Small intestine (tissue), 16 donors: ENCODE measurements at places on chromosomes 5 and 9. TPM values are rescaled to one million over a fixed set of nuclear protein-coding genes. Genes with fewer than 3 reads are reported as not detected.

GRCh38 chr5:34608859-34609648, 47.1 kb upstream of the RAI14 start:
- peak; percentile 61 for DNase-seq
- H3K36me3 ChIP-seq, result no peaks in the 10 kb centered on the region
- H3K4me1 ChIP-seq, result no peaks in the 10 kb centered on the region

- H3K4me3 ChIP-seq, result no peak overlapping the region
- DNase-seq, result no peak
- no peaks in the 10 kb centered on the region for H3K36me3 ChIP-seq
- H3K4me1 ChIP-seq, result peaks cover 2% of the 10 kb centered on the region
- no peaks in the 10 kb centered on the region for H3K27me3 ChIP-seq
- no peak overlapping the region for H3K27ac ChIP-seq
Observed at GRCh38 chr5:143030349-143030748, 260.2 kb downstream of the ARHGAP26 start.

DNA sequence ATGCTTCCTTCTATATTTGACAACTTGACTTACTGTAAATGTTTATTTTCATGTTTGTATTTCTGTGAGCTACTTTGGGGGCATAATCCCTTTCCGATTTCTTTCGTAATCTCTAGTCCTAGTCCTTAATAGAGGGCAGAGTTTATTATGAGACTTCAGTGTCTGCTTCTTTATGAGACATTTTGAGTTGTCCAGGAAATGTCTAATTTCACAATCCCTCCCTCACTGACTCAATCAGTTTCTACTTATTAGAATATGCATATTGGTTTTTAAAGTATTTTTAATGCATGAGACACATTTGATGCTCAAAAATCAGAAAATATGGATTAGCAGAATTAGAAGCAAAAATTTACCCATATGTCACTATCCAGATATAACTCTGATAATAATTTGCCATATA, 160.9 kb downstream of the FOCAD start:
- no peaks in the 10 kb centered on the region for H3K4me1 ChIP-seq
- no peak overlapping the region for H3K4me3 ChIP-seq
- no peak overlapping the region for H3K27ac ChIP-seq
- H3K36me3 ChIP-seq, result no peaks in the 10 kb centered on the region
- DNase-seq, result no peak

DNA sequence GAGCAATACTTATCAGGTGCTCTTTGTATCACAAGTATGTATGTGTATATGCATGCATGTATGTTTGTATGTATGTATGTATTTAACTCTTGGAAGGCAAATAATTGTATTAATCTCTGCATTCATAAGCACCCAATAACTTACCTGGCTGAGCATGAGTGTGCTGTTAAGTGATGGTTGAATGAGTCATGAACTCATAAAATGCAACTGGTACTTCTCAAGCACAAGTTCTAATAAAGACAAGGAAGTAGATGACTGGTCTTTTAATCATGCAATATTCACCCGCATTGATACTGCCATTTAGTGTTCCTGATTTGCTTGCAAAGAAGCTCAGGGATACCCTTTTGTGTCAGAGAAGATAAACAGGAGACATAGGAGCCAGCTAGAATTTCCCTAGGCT, 204.9 kb upstream of the TRPM3 start:
- no peaks in the 10 kb centered on the region for H3K4me1 ChIP-seq
- H3K36me3 ChIP-seq, result no peaks in the 10 kb centered on the region
- no peaks in the 10 kb centered on the region for H3K27me3 ChIP-seq
- DNase-seq, result no peak
- H3K27ac ChIP-seq, result no peak overlapping the region
- no peak overlapping the region for H3K4me3 ChIP-seq

DNA sequence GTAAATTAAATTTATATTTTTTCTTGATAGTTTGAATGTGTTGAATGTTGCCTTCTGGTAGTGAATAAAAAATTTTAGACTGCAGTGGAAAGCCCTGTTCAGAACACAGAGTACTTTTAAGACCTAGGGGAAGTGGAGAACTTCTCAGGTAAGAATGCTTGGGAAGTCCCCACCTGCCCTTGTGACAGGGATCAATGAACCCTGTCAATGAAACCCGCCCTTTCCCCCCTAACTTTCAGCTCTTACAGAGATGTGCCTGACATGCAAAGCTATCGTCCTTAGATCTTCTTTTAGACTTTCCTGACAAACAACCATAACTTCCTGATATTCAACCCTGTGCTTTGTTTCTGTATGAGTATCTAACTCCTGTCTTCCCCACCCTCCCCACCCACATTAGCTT, 562.7 kb downstream of the TLE4 start:
- H3K4me1 ChIP-seq, result no peaks in the 10 kb centered on the region
- H3K27ac ChIP-seq, result no peak overlapping the region
- no peaks in the 10 kb centered on the region for H3K27me3 ChIP-seq
- H3K36me3 ChIP-seq, result no peaks in the 10 kb centered on the region

- no peak for DNase-seq
- H3K27ac ChIP-seq, result no peak overlapping the region
- no peak overlapping the region for H3K4me3 ChIP-seq
Observed at GRCh38 chr5:22644859-22645258, 208.3 kb downstream of the CDH12 start.

ANXA2R gene
- 4.1 TPM for polyA plus RNA-seq

CATSPER3 gene
- polyA plus RNA-seq, result 3.2 TPM

- no peak overlapping the region for H3K27ac ChIP-seq
- no peak overlapping the region for H3K4me3 ChIP-seq
- peaks cover 2% of the 10 kb centered on the region for H3K27me3 ChIP-seq
- H3K4me1 ChIP-seq, result no peaks in the 10 kb centered on the region
Observed at GRCh38 chr5:153818626-153819025, 220.1 kb downstream of the FAM114A2 start.

CARTPT gene
- not detected for polyA plus RNA-seq

DNA sequence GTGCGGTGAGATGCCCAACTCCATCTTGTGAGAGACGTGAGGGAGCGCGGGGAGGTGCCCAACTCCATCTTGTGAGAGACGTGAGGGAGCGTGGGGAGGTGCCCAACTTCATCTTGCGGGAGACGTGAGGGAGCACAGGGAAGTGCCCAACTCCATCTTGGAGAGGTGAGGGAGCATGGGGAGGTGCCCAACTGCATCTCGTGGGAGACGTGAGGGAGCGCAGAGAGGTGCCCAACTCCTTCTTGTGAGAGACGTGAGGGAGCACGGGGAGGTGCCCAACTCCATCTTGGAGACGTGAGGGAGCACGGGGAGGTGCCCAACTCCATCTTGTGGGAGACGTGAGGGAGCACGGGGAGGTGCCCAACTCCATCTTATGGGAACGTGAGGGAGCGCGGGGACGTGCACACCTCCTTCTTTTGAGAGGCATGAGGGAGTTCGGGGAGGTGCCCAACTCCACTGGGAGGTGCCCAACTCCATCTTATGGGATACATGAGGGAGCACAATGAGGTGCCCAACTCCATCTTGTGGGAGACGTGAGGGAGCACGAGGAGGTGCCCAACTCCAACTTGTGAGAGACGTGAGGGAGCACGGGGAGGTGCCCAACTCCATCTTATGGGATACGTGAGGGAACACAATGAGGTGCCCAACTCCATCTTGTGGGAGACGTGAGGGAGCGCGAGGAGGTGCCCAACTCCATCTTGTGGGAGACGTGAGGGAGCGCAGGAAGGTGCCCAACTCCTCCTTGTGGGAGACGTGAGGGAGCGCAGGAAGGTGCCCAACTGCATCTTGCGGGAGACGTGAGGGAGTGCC, 235.4 kb downstream of the CACNA1B start:
- H3K4me3 ChIP-seq, result no peak overlapping the region
- H3K27me3 ChIP-seq, result peaks cover 4% of the 10 kb centered on the region
- no peak overlapping the region for H3K27ac ChIP-seq
- H3K4me1 ChIP-seq, result no peaks in the 10 kb centered on the region
- H3K36me3 ChIP-seq, result no peaks in the 10 kb centered on the region

SLC9A3 gene
- 51.7 TPM for polyA plus RNA-seq

DNA sequence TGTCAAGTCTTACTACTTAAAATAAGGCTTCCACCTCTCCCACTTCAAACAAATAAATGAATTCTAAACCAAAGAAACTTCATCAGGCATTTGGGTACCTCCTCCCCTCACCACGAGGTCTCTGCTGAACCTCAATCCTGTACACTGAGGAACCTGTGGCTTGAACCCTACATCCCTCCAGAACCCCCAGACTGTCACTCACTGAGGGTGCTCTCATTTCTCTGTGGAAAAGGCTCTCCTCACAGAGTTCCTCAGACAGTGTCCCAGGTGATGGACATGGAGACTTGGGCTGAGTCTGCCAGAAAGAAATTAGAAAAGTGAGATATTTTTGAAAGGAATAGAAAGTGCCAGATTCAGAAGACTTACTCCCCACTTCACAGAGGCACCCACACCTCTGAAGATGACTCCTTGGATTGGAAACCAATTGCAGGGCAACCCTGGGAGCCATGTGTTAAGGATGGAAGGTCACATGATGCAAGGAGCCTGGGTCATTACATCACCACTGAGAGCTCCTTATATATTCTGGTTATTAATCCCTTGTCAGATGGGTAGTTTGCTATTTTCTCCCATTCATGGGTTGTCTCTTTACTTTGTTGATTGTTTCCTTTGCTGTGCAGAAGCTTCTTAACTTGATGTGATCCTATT, 19.8 kb downstream of the MLANA start:
- H3K4me1 ChIP-seq, result no peaks in the 10 kb centered on the region
- H3K27me3 ChIP-seq, result no peaks in the 10 kb centered on the region
- H3K4me3 ChIP-seq, result no peak overlapping the region
- no peak for DNase-seq

GRCh38 chr9:30065888-30066287, 2318.6 kb upstream of the ACO1 start:
- no peaks in the 10 kb centered on the region for H3K27me3 ChIP-seq
- no peaks in the 10 kb centered on the region for H3K36me3 ChIP-seq
- no peaks in the 10 kb centered on the region for H3K4me1 ChIP-seq
- no peak overlapping the region for H3K27ac ChIP-seq
- H3K4me3 ChIP-seq, result no peak overlapping the region

GRCh38 chr5:154899151-154899816, 38.7 kb downstream of the GEMIN5 start:
- H3K4me1 ChIP-seq, result no peaks in the 10 kb centered on the region
- H3K27me3 ChIP-seq, result no peaks in the 10 kb centered on the region
- peaks cover 16% of the 10 kb centered on the region for H3K36me3 ChIP-seq
- no peak for DNase-seq
- H3K27ac ChIP-seq, result no peak overlapping the region
- H3K4me3 ChIP-seq, result no peak overlapping the region

PCSK1 gene
- 7.1 TPM for polyA plus RNA-seq

PHF24 gene
- polyA plus RNA-seq, result 0.15 TPM

GRCh38 chr9:79551586-79551985, 20.2 kb upstream of the TLE4 start:
- H3K27me3 ChIP-seq, result no peaks in the 10 kb centered on the region
- H3K27ac ChIP-seq, result no peak overlapping the region
- no peak for DNase-seq
- H3K4me1 ChIP-seq, result no peaks in the 10 kb centered on the region

TLR4 gene
- polyA plus RNA-seq, result 5.2 TPM

GRM6 gene
- polyA plus RNA-seq, result not detected

DNA sequence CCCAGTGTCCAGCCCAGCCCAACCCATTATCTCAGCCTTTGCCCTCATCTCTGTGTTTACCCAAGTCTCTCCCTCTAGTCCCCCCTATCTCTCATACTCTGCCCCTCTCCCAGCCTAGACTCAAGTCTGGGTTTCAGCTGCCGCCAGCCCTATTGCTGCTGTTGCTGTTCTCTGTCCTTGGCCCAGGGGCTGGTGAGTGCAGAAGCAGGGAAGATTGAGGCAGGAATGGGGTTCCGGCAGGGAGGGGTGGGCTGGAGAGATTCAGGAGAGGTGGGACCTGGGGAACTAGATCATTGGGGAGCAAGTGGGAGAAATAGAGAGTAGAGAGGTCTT, 702 bp downstream of the TMEM8B start:
- H3K27me3 ChIP-seq, result no peaks in the 10 kb centered on the region
- peaks cover 16% of the 10 kb centered on the region for H3K36me3 ChIP-seq
- H3K4me3 ChIP-seq, result peak overlapping the region; percentile 62

GRCh38 chr5:5658889-5659465, 236.5 kb downstream of the ICE1 start:
- H3K4me1 ChIP-seq, result no peaks in the 10 kb centered on the region
- no peak overlapping the region for H3K4me3 ChIP-seq
- DNase-seq, result no peak
- no peaks in the 10 kb centered on the region for H3K27me3 ChIP-seq
